ENCODE measurements at places on chromosomes 6 and 20.

DNA sequence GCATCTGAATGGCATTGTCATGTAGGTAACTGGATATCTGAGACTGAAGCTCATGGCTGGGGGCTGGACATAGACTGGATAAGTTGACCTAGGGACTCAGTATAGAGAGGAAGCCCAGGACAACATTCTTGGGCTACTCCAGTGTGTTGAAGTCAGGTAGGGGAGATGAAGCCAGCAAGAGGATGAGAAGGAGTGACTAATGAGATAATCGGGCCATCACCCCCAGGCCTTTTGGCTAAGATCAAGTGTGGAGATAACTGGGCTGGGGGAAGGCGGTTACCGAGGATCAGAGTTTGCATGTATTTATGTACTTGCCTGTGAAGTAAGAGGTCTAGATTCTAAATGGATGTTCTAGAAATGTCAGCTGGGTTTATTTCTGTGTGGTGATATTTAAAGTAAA is 73.4 kb downstream of the ELOVL2 start:
- DNase-seq: no peak

DNA sequence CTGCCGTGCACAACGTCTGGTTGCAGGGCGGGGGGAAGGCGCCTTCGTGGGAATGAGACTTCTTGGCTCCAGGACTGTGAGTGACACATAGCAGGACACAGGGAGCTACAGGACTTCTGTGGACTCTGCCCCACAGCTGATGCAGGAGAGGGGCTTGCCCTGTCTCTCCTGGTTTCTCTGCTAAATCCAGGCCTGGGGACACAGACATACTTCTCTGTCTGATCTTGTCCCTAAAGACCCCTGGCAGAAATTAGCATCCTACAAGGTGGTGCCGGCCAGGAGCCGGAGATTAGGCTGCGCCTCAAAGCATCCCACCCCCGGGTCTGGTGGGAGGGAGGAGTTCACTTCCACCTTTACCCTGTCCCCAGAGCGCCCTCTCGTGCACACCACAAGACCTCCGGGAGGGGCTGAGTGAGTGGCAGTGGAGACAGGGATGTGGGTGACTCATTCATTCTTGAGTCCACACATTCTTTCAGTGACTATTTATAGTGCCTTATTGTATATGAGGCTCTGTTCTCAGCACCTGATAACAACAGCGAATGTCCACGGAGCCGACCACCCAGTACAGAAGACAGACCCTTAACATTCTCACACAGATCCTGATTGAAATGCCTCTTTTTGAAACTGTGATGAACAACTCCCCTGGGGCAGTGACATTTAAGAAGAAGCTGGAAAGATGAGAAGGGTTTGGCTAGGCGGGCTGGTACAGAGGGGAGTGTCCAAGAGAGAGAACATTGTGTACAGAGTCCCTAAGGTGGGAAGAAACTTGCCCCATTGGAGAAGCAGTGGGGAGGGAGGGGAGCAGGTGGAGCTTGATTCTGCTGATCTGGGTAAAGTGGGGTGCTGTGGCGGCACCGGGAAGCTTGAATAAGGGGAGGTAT is 39.0 kb downstream of the GMPR start:
- DNase-seq: no peak

DNA sequence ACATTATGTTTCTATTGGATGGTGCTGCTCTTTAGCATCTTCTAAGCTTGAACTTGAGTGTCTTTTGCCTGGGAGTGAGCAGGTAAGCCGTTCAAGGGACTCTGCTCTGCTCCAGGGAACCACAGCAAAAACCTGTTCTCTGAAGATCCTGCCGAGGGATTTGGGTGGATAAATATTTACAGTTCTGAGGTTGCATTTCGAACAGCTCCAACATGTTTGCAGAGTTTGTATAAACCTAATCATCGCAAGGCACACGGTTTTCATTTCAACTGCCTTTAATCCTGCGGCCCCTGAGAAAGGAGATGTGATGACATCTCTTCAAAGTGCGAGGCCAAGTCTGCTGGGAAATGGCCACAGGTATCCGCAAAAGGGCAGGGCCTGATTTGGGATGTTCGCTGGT is 293.4 kb downstream of the TFAP2C start:
- DNase-seq: no peak

DNA sequence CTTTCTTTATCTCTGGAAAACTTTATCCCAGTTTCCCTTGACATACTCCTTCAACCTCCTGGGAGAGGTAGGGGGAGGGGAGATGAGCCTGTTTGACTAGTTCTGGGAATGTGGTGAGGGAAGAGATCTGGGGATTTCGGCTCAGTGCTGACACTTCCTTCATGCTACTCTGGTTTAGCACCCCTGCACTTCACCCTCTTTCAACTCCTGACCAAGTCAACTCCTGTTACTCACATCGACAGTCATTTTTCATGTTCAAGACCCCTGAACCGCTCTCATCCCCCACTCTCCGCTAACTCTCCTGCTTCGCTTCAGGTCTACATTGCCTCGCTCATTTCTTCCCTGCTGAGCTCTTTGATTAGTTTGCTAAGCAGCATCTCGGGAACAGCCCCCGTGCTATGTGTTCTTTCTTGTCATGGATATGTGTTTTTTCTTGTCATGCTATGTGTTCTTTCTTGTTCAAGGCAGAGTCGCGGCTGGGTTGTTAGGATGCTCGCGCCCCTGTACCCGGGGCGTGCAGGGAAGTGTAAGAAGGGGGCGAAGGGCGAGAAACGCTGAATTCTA is 16.6 kb upstream of the TRIM27 start:
- peak; percentile 21 for DNase-seq

DNA sequence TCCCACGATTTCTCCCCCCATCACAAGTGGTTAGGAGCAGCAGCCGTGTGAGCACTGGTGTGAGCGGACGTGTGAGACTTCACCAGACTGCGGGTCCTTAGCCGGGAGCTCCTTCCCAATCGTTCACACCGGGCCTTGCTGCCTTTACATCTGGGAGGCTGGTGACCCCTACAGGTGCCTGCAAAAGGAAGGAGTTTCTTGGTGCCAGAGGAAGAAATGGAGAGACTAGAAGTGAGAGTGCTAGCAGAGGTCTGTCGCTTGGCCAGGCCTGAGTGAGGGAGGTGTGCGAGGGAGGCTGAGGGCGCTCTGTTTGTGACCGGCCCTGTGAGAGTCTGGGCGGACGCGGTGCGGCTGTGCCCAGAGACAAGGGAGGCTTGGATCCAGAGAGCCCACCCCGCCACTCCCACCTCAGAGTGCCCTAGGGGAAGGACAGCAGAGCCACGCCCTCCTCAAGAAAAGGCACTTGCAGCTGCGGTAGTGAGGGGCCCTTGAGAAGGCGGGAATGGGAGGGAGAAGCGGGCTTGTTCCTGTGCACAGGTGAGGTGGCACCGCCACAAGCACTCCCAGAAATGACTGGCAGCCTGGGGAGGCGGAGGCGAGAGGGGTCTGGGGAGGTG is 10.0 kb upstream of the ARMC2 start:
- DNase-seq: no peak

- no peak for DNase-seq
Observed at GRCh38 chr6:89843070-89843469, 13.4 kb downstream of the CASP8AP2 start.

DNA sequence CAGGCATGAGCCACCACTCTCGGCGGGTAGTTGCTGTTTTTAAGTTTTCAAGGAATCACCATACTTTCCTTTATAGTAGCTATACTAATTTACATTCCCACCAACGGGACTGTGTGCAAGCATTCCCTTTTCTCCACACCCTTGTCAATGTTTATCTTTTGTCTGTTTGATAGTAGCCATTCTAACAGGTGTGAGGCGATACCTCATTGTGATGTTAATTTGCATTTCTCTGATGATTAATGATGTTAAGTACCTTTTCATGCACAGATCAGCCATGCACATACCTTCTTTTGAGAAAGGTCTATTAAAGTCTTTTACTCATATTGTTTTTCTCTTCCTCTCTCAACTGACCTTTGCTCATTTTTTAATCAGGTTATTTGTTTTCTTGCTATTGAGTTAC is 43.0 kb upstream of the CCND3 start:
- DNase-seq: no peak

- DNase-seq: no peak
Observed at GRCh38 chr6:25961619-25962148, 918 bp upstream of the TRIM38 start.

DNA sequence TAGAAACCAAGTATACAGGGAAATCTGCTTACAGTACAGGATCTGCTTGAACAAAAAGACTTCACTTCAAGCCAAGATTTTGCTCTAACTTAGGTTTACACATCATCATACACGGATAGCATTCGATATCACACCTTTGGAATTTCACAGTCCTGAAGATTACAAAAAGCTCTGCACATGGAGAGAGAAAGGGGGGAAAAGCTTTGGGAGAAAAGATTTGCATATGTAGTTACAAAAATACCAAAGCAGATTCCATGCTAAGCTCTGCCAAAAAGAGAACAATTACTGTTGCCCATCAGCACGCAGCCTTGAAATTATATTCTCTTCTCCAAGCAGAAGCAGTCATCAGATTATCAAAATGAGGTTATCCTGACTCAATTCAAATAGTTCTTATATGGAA is 62.0 kb downstream of the HIVEP2 start:
- no peak for DNase-seq

DNA sequence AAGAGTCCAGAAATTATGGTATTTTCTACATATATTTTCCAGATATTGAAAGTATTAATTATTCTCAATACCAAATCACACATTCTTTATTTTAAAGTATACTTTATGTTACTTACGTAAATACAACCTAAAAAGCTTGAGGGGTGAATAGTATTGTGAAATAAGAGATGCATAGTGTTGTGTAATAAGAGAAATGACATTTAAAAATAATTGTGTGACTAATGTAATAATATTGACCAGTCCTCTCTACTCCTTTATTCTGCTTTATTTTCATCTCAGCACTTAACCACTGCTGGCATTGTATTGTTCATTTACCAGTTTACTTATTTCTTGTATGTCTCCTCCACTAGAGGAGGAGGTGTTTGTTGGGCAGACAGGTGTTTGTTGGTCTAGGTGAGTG is 135.6 kb downstream of the EYA4 start:
- DNase-seq: no peak

DNA sequence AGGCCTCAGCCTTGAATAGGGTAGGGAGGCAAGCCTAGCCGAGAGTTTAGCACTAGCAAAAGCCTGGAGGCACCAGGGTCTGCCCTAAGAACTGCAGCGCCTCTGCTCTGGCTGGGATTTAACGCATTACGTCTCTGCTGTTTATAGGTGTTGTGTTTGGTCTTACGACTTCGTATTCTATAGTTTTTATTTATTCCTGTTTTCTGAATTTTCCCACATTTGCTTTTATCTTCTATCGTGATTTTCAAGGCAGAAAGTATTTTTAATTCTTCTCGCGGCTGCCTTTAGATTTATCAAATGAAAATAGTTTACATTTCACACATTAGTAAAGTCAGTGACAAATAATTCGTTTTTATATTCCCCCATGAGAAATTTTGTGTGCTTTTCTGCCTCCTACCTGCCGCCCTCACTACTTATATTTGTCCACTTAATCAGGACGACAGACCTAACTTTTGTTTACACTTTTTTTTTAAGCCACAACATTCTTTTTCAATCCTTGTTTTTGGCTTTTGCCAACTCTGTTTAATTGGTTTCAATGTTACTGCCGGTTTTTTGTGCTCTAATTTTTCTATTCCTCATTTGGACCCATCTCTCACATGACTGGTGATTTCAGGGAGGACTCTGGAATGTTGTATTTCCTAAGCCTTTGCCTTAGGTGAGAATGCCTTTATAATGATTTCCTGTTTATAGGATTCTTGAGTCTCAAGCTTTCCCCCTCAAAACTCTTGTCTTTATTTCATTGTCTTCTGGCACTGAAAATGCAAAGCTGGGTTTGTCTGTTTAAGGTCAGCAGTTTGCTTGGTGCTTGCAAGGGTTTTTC is 1.3 kb upstream of the LZTS3 start:
- no peak for DNase-seq

DNA sequence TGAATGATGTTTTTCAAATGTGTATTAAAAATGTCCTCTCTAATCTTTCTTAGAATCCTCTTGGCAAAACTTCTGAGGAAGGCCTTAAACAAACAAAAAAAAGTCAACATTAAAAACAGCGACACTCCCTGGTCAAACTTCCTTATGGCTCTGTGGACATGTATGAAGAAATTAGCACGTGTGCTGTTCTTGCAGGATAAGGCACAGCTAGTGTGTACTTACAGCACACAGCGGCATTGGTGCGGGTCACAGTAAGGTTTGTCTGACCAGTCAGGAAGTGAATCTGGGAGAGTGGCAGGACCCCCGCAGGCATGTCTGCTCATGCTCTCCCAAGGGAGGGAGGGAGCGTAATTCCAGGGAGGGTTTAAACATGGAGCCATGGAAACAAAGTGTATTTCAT is 38.8 kb downstream of the SLC22A1 start:
- no peak for DNase-seq

GRCh38 chr6:110053395-110054240 is 75.5 kb downstream of the GPR6 start:
- peak; percentile 29 for DNase-seq

GRCh38 chr6:22928775-22929174 is 359.4 kb downstream of the HDGFL1 start:
- no peak for DNase-seq

DNA sequence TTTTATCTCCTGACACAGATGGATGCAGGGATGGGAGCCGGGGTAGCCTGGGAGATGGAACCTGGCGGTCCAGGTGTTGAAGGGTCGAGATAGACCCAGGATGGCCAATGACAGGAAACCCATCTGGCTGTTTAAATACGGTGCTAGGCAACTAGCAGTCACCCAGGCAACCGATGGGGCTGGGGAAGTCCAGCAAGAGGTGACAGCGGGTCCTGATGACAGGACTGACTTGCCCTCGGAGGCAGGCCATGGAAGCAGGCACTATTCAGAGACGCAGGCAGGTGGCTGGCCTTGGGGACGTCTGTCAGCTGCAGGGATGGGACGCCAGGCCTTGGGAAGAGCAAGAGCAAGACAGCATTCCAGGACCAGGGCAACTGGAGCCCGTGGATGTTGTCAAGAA is 135.4 kb upstream of the RALGAPA2 start:
- no peak for DNase-seq

DNA sequence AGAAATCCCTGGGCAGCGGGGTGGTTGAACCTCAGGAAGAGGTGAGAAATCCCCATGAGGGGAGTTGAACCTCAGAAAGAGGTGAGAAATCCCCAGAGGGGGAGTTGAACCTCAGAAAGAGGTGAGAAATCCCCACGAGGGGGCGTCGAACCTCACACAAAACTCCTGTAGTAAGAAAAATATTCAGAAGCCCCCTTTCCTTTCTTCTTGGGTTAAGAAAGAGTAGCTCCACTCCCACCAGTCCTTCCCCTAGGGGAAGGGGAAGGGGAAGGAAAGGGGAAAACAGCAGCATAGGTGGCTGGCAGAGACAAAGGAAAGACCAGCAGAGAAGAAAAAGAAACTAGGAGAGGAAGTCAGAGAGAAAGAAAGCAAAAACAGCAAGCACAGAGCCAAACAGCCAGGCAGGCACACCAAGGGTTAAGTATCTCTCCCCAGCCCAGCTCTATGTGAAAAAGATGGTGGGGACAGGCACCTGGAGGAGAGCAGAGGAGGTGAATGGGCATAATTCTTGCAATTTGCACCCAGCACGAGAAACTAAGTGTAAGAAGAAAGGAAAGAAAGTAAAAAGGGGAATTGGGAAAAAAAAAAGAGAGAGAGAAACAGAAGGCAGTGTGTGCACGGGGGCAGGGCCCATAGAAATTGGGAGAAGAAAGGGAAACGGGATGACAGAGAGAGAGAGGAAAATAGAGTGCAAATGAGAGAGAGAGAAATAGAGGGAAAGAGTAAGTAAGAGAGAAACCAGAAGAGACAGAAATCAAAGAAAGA is 88.2 kb downstream of the PLG start:
- no peak for DNase-seq
